Pancreas (tissue), 10 donors: ENCODE measurements at places on chromosomes 2 and 18.

GRCh38 chr2:241794250-241794823 lies 14.7 kb upstream of the NEU4 start:
- H3K4me3 ChIP-seq: no peak overlapping the region
- H3K4me1 ChIP-seq: no peaks in the 10 kb centered on the region
- H3K36me3 ChIP-seq: no peaks in the 10 kb centered on the region
- H3K27ac ChIP-seq: no peak overlapping the region

- H3K27me3 ChIP-seq: no peaks in the 10 kb centered on the region
- H3K27ac ChIP-seq: no peak overlapping the region
- no peak overlapping the region for H3K4me3 ChIP-seq
- no peaks in the 10 kb centered on the region for H3K4me1 ChIP-seq
- H3K36me3 ChIP-seq: no peaks in the 10 kb centered on the region
- DNase-seq: no peak
Observed at GRCh38 chr2:206031162-206031784, 54.7 kb downstream of the INO80D start.

DNA sequence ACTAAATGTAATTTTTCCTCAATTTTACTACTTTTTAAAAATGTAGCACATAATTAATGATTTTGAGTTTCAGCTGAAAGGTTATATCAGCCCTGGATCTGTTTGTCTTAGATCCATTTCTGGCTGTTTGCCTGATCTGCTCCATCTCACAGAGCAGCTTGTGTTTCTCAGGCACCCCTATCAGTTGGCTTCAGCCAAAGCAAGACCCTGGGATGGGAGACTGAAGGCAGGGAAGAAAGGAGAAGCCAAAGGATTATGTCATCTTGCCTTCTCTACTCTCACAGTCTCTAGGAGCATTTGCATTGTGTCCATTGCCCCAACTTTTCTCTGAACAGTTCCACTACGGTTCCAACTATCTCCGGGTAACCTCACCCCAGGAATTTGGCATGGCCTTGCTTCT lies 110.5 kb downstream of the CCDC148 start:
- H3K27me3 ChIP-seq: no peaks in the 10 kb centered on the region
- H3K4me3 ChIP-seq: no peak overlapping the region
- no peaks in the 10 kb centered on the region for H3K4me1 ChIP-seq
- no peak for DNase-seq
- no peaks in the 10 kb centered on the region for H3K36me3 ChIP-seq

GRCh38 chr18:61323951-61324350 lies 9.3 kb upstream of the CDH20 start:
- DNase-seq: no peak
- no peak overlapping the region for H3K27ac ChIP-seq
- H3K4me1 ChIP-seq: no peaks in the 10 kb centered on the region
- no peaks in the 10 kb centered on the region for H3K36me3 ChIP-seq
- H3K27me3 ChIP-seq: no peaks in the 10 kb centered on the region
- no peak overlapping the region for H3K4me3 ChIP-seq

DNA sequence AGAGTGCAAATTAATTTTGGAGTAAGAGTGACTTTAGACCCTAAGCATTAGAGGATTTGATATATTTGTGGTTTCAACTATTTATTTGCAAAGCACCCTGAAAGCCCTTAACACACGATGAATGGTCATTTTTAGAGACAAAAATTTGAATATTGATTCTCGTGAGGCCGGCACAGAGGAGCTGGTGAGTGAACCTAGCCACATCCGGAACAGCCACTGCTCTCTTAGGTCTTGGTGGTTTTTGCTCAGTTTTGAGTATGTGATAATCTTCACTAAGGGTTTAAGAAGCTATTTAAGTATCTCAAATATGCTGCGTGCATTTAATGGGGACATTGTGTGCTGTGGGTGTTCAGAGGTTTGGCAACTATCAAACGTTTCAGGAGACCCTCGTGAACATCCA lies 204.8 kb downstream of the TSN start:
- DNase-seq: no peak
- H3K4me3 ChIP-seq: no peak overlapping the region
- no peak overlapping the region for H3K27ac ChIP-seq
- H3K36me3 ChIP-seq: no peaks in the 10 kb centered on the region
